RCC 7860 (cell line): ENCODE measurements at places on chromosomes 12 and 14.

- no peak for DNase-seq
These were observed 75.6 kb upstream of the FRMD6 start for GRCh38 chr14:51576117-51576430.

DNA sequence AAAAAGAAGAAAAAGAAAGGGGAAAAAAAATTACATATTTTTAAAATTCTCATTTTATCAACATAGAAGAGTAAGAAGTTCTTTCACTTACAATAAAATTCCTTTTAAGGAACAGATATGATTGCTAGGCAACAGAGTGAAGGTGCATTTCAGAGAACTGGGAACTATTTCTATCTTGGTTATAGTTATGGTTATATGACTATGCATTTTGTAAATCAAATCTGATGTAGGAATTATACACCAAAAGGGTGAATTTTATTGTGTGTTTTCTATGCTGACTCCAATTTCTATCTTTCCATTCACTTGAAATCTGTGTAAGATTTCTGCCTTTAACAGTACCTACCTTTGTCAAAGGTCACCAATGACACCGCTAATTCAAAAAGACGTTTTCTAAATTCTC, 50.1 kb downstream of the HNRNPC start:
- no peak for DNase-seq

DNA sequence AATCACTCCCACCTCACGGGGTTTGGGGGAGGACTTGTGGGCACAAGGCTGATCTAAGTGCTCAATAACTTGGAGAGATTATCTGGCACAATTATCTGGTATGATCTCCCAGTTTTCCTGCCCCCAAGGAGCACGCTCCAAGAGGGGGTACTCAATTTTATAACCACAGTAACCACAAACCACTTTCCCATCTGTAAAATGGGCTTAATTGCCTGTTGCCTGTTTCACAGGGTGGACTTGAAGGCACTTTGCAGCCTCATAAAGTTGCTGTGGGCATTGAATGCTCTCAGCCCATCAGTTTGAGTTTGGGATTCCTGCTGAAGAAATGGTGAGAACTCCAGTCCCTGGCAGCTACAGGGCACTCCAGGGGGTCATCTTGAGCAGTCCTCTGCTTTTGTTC, 4.4 kb downstream of the SLC8B1 start:
- DNase-seq: no peak

GRCh38 chr14:92473261-92473968, 40.2 kb upstream of the RIN3 start:
- DNase-seq: no peak

- peak; percentile 57 for DNase-seq
These were observed 6.1 kb upstream of the AMIGO2 start for GRCh38 chr12:47085815-47086252.

DNA sequence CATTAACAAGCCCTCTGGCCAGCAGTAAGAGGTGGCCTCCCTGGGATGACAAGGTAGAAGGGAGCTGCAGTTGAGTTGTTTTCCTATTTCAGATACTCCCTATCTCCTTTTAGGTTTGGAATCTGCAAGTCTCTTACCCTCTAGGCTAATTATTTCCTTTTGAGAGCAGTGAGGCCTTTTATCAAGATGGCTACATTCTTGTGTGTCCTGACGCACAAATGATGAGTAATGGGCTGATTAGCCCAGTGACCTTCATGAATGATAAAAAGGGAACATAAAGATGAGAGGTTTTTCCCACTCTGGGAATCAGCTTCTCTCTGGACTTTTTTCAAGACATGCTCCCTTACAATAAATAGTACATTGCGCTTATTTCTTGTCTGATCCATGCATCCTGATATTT, 22.9 kb downstream of the DYRK2 start:
- DNase-seq: no peak

GRCh38 chr12:24997970-24998582, 49.2 kb upstream of the BCAT1 start:
- no peak for DNase-seq
